ENCODE measurements at places on chromosomes 5 and 9. TPM values are rescaled to one million over a fixed set of nuclear protein-coding genes. Genes with fewer than 3 reads are reported as not detected.

Gene DMRT3
- total RNA-seq = not detected

Gene DOK3
- 6.7 TPM for total RNA-seq

Gene ANKRD34B
- total RNA-seq = not detected

Gene MOB3B
- 4.2 TPM for total RNA-seq

Gene FLT4
- total RNA-seq = 21.8 TPM

Gene EPB41L4B
- 5.8 TPM for total RNA-seq

Gene SGCD
- total RNA-seq = 169 TPM

Gene PPIC
- 42.9 TPM for total RNA-seq
